Large intestine (tissue), 12 donors: ENCODE measurements at places on chromosomes 5 and 9. TPM values are rescaled to one million over a fixed set of nuclear protein-coding genes. Genes with fewer than 3 reads are reported as not detected.

- no peak overlapping the region for H3K4me3 ChIP-seq
- peaks cover 44% of the 10 kb centered on the region for H3K4me1 ChIP-seq
- no peaks in the 10 kb centered on the region for H3K27me3 ChIP-seq
- H3K36me3 ChIP-seq, result no peaks in the 10 kb centered on the region
- peak overlapping the region; percentile 56 for H3K27ac ChIP-seq
Observed at GRCh38 chr5:1129711-1130055, 17.8 kb upstream of the SLC12A7 start.

DMRT2 gene
- polyA plus RNA-seq, result not detected

GRCh38 chr5:41967401-41967800 is 42.3 kb downstream of the FBXO4 start:
- H3K27ac ChIP-seq, result no peak overlapping the region
- H3K4me3 ChIP-seq, result no peak overlapping the region
- H3K36me3 ChIP-seq, result no peaks in the 10 kb centered on the region
- no peaks in the 10 kb centered on the region for H3K27me3 ChIP-seq

- no peaks in the 10 kb centered on the region for H3K27me3 ChIP-seq
- no peak for DNase-seq
- peaks cover 10% of the 10 kb centered on the region for H3K4me1 ChIP-seq
- H3K36me3 ChIP-seq, result no peaks in the 10 kb centered on the region
- no peak overlapping the region for H3K27ac ChIP-seq
- H3K4me3 ChIP-seq, result no peak overlapping the region
Observed at GRCh38 chr5:68333649-68334552, 118.3 kb downstream of the PIK3R1 start.

DNA sequence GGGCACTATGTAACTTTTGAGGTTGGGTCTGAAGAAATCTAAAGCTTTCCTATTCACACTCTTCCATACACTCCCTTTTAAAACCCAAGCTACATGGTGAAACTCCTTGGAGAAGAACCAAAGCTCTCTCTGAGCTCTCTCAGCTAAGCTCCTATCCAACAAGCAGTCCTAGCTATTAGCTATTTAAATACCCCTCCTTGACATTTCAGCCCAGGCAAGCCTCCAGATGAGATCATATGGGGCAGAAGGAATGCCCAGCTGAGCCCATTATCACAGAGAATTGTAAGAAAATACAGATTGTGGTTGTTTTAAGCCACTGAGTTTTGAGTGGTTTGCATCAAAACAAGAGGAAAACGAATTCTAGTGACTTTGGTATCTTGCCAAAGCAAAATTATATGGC is 15.2 kb downstream of the HSPB3 start:
- DNase-seq, result no peak
- H3K27me3 ChIP-seq, result no peaks in the 10 kb centered on the region
- H3K36me3 ChIP-seq, result no peaks in the 10 kb centered on the region
- H3K27ac ChIP-seq, result no peak overlapping the region

DNA sequence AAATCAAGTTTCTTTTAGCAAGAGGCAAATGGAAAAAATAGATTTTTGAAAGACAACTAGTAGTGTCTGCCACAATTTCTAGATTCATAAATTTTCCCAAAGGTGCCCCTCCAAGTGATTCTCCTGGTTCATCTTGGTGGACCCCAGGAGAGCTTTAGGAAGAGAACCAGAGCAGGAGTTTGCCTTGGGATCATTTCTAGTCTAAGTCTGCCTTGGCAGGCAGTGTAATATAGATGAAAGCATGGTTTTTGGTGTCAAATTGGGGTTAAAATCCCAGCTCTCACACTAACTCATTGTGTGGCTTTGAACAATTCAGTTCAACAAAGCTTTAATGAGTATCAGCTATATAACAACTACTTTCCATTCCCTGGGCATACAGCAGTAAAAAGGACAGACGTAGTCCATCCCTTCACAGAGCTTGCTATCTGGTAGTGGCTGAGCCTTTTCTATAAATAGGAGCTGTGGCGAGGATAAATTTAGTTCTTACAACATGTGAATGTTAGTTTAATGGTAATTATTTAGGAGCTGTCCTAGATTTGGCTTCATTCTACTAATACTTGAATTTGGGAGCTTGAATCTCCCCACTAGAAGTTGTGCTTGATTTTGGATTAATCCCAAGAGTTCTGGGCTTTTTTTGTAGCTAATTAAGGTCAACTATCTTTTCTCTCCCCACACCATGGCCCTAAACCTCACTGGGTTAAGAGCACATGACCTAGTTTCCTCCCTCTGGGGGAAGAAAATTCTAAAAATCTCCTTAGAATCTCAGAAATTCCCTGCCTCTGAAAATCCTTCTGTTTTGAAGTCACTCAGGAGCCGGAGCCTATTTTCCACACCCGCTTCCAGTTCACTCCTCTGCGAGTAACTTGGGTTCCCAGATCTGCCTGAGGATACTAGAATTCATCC is 197.8 kb downstream of the PCSK1 start:
- H3K4me3 ChIP-seq, result no peak overlapping the region
- no peaks in the 10 kb centered on the region for H3K27me3 ChIP-seq
- H3K36me3 ChIP-seq, result no peaks in the 10 kb centered on the region
- no peak for DNase-seq

RNF20 gene
- polyA plus RNA-seq, result 38.3 TPM

PPP2R2B gene
- 8.0 TPM for polyA plus RNA-seq

GRCh38 chr9:121551985-121552753 is 52.5 kb upstream of the GGTA1 start:
- no peak overlapping the region for H3K27ac ChIP-seq
- peaks cover 5% of the 10 kb centered on the region for H3K4me1 ChIP-seq
- H3K4me3 ChIP-seq, result no peak overlapping the region
- no peaks in the 10 kb centered on the region for H3K36me3 ChIP-seq

GRCh38 chr9:84305497-84306131 is 34.9 kb downstream of the SLC28A3 start:
- no peaks in the 10 kb centered on the region for H3K27me3 ChIP-seq
- no peak overlapping the region for H3K27ac ChIP-seq
- H3K4me3 ChIP-seq, result no peak overlapping the region
- no peaks in the 10 kb centered on the region for H3K4me1 ChIP-seq
- no peaks in the 10 kb centered on the region for H3K36me3 ChIP-seq

C6 gene
- polyA plus RNA-seq, result 39.4 TPM

DNA sequence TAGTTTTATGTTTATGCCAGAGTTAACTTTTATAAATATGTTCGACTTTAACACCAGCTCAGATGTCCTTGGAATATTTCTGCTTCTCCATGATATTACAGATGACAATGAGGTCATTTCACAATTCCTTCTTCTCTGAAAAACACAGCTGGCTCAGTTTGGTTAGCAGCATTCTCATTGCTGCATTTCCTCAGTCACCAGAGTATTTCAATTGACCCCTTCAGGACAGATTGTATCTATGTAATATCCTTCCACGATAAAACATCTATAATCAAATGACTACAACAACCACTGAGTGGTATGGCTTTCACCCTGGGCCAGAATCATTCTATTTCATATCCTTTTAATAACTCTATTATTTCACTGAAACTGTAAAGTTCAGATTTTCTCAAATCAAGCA is 148.7 kb downstream of the OXCT1 start:
- H3K27me3 ChIP-seq, result no peaks in the 10 kb centered on the region
- no peaks in the 10 kb centered on the region for H3K36me3 ChIP-seq
- H3K4me1 ChIP-seq, result no peaks in the 10 kb centered on the region
- H3K4me3 ChIP-seq, result no peak overlapping the region
- no peak for DNase-seq

ABO gene
- polyA plus RNA-seq, result 19.6 TPM

CSNK1G3 gene
- polyA plus RNA-seq, result 24.5 TPM

GRCh38 chr9:122377241-122378164 is 6.7 kb downstream of the PTGS1 start:
- no peak for DNase-seq
- peaks cover 19% of the 10 kb centered on the region for H3K4me1 ChIP-seq
- H3K27me3 ChIP-seq, result peaks cover 2% of the 10 kb centered on the region
- H3K4me3 ChIP-seq, result no peak overlapping the region
- H3K27ac ChIP-seq, result no peak overlapping the region

- H3K36me3 ChIP-seq, result no peaks in the 10 kb centered on the region
- H3K4me3 ChIP-seq, result no peak overlapping the region
- H3K27me3 ChIP-seq, result no peaks in the 10 kb centered on the region
- no peak for DNase-seq
- H3K27ac ChIP-seq, result no peak overlapping the region
Observed at GRCh38 chr5:94983861-94984535, 300.9 kb downstream of the MCTP1 start.

GRCh38 chr5:172530406-172530805 is 76.1 kb upstream of the SH3PXD2B start:
- H3K27ac ChIP-seq, result no peak overlapping the region
- DNase-seq, result no peak
- peaks cover 2% of the 10 kb centered on the region for H3K27me3 ChIP-seq
- peaks cover 10% of the 10 kb centered on the region for H3K4me1 ChIP-seq
- H3K4me3 ChIP-seq, result no peak overlapping the region

ANKRD34B gene
- not detected for polyA plus RNA-seq

- H3K27ac ChIP-seq, result no peak overlapping the region
- H3K36me3 ChIP-seq, result no peaks in the 10 kb centered on the region
- H3K4me3 ChIP-seq, result no peak overlapping the region
- peak; percentile 35 for DNase-seq
- H3K27me3 ChIP-seq, result no peaks in the 10 kb centered on the region
- peaks cover 9% of the 10 kb centered on the region for H3K4me1 ChIP-seq
Observed at GRCh38 chr5:55694152-55694830, 17.8 kb downstream of the SLC38A9 start.

DNA sequence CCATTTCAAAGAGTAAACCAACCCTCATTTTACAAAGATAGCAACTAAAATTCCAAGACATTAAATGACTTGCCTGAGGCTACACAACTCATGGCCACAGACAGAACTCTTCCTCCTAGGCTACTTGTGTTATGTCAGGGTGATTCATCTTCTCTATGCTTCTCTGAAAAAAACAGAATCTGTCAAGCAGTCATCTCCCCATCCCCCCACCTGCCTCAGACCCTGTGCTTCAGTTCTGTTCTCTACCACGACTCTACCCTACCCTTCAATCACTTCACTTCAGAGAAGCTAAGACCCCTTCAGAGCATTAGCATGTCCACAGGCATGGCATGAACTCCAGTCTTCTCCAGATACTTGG is 277.7 kb upstream of the PTGER4 start:
- no peaks in the 10 kb centered on the region for H3K27me3 ChIP-seq
- H3K4me3 ChIP-seq, result no peak overlapping the region
- no peaks in the 10 kb centered on the region for H3K36me3 ChIP-seq
- no peak overlapping the region for H3K27ac ChIP-seq

DNA sequence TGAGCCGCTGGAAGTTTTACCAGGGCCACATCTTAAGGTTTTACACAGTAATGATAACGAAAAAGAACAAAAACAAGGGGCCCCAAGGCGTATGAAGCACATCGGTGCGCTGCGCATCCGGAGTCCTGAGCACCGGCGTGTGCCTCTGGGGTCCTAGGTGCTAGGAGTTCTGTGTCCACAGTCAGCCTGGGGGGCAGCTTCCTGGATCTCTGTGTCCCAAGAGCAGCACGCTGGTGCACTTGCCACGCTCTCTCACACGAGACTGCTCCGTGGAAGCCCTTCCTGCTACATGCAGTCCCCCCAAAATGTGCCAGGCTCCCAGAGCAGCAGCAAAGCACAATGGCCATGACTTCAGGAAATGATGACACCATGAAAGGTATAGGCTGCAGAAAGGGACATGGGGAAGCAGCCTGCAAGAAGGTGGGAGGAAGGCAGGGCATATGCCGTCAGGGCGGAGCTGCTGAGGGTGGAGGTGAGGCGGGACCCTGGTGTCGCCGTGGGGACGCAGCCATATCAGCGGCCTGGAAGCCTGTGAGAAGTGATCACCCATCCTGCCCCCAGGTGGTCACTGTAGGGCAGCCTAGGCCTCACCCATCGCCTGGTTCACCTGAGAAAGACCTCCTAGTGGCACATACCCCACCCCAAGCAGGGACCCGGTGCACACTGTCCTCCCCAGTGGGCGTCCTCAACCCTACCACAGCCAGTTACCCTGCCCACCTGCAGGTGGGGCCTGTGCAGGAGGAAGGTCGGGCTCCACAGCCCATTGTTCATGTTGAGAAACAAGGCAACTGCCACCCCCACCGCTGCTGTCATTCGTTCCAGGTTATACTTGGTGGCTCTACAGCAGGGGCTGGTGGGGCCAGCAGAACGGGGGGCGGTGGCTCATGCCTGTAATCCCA is 23.6 kb upstream of the SLC6A3 start:
- H3K27me3 ChIP-seq, result no peaks in the 10 kb centered on the region
- DNase-seq, result no peak
- no peaks in the 10 kb centered on the region for H3K4me1 ChIP-seq

DNA sequence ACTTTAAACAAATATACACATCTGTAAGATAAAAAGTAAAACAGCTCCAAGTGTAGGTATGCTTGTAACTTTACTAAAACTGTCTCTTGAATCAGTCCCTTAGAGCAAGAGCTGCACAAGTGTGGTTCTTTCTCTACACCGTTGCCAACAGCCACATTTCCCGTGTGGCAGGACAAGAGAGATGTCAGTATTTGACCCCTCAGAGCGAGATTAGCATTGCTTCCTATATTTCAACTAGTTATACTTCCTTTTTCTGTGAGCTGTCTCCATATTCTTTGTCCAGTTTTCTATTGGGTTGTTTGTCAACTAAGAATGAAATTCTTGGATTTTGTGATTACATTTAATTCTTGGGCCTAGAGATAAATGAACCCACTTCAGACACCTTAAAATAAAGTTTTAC is 8.0 kb downstream of the PLIN2 start:
- no peak for DNase-seq
- H3K27me3 ChIP-seq, result no peaks in the 10 kb centered on the region
- H3K27ac ChIP-seq, result no peak overlapping the region

GRCh38 chr5:119095611-119096010 is 24.7 kb downstream of the DMXL1 start:
- H3K36me3 ChIP-seq, result peaks cover 13% of the 10 kb centered on the region
- H3K27ac ChIP-seq, result no peak overlapping the region
- no peaks in the 10 kb centered on the region for H3K4me1 ChIP-seq
- DNase-seq, result no peak
- H3K4me3 ChIP-seq, result no peak overlapping the region

GRCh38 chr5:139285651-139286392 is 7.7 kb upstream of the MATR3 start:
- H3K36me3 ChIP-seq, result no peaks in the 10 kb centered on the region
- no peak overlapping the region for H3K27ac ChIP-seq
- peaks cover 6% of the 10 kb centered on the region for H3K4me1 ChIP-seq

DNA sequence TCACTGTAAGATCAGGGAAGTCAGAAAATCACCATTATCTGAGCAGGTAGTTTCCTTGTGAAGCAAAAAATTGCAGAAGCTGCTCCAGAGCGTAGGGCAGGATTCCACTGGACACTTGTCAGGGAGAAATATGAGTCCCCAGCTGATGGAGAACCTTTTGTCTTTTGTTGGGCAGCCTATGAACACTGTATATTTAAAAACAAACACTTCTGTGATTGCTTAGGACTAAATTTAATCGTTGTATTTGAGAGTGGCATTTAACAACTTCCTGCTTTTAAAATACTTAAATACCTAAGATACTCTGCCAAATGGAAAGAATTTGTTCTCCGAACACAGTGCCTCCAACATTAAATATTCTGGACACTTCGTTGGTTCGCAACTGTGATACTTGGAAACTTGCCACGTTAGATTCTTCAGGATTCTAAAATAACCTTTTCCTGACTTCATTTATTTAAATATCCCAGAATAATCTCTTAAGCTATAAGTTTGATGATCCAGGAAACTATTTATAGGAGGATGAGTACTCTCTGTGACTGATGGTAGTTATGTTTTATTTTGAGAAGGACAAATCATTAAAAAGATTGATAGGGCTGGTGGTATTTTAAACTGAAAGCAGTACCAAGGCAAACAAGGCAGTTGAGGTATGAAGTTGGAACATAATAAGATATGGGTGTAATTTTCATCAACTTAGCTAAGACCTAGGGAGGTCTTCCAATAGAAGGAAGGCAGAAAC is 2.7 kb upstream of the HSPA4 start:
- H3K27me3 ChIP-seq, result no peaks in the 10 kb centered on the region
- peak; percentile 50 for DNase-seq
- H3K4me1 ChIP-seq, result peaks cover 19% of the 10 kb centered on the region
- H3K27ac ChIP-seq, result peak overlapping the region; percentile 37
